ENCODE measurements at places on chromosomes 16 and 17.
A peak's percentile ranks its signal among the peaks of the same experiment; 100 is the strongest.

- DNase-seq, result peak; percentile 78
Measured at GRCh38 chr17:4903051-4903818, at the start of gene CHRNE. Gene CHRNE (minus strand): TSS chr17:4903098. CDS start chr17:4903063, 35 bp downstream.

DNA sequence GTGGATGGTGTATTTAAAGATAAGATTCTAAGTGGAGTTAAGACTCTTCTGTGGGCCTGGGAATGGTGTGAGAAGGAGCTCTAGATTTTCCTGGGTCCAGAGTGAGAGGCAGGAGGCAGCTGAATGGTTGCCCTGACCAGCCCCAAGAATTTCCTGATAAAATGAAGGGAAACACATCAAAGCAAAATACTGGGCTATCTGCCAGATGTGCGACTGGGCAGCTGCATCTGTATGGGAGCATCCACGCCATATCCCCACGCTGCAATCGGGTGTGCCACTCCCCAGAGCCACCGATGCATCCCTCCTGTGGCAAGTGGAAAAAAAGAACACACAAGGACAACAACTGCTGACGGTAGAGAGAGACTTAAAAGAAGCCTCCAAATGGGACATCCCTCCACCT, 84.3 kb upstream of the COX10 start:
- no peak for DNase-seq

DNA sequence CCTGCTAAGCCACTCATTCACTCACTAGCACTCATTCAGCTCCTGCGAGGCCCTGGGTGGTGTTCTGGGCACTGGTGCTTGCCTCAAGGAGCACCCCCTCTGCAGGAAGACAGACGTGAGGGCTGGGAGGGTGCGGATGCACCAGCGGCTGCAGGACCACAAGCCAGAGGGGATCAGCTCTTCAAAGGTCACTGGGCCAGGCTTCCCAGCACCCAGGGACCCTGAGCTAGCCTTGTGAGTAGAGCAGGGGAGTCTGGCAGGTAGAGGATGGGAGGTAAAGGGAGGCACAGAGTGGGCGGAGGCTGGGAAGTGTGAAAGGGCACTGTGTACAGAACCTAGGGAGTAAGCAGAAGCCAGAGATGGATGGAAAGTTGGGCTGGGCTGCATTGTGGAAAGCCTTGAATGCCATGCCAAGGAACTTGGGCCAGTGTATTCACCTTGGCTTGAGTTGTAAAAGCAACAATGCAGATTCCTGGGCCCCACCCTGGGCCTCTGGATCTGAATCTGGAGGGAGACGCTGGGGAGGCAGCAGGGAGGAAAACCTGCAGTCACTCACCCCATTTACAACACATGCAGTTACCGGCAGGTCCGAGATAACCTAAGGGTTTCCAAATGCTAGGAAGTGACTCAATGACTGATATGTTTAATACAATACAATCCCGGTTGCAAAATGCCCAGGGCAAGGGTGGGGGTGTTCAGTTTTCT, 1.7 kb downstream of the IL4R start:
- peak; percentile 91 for DNase-seq

GRCh38 chr16:87380881-87381280, 2.7 kb downstream of the FBXO31 start:
- DNase-seq, result no peak

GRCh38 chr17:41894791-41895331, 23.9 kb downstream of the ACLY start:
- DNase-seq, result no peak

GRCh38 chr16:86038926-86039310, 140.0 kb downstream of the IRF8 start:
- peak; percentile 8 for DNase-seq

DNA sequence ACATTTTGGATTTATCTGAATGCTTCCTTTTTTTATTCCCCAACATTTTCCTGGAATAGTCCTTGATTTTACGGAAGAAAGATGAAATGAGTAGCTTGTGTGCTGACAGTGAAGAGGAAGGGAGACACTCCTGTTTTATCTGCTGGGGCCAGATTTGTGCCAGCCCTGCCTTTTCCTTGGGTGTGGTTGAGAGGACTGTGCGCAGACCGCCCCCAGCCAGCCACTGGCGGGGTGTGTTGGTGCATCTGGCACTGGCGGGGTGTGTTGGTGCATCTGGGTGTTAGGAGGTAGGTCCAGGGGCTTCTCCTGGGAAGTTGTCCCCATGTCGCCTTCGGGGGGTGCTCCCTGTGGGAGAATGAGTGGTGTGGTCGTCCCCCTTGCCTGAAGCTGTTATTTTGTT, 39.5 kb downstream of the RAP1GAP2 start:
- no peak for DNase-seq

DNA sequence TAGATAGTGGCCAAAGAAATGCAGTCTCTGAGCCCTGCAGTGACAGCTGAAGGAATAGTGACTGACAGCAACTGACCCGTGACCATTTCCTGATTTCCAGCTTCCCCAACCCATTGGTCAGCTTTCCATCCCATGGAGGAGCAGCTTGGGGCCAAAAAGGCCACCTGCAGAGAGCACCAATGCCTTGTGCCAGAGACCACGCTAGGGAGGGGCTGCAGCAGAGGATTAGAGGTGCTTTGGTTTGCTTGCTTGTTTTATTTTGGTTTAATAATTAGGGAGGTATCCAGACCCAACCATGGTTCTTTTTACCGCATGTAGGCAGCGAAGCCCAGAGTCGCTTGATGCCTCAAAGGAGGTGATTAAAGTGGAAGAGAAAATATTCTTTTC, 61.3 kb upstream of the SIAH1 start:
- no peak for DNase-seq

DNA sequence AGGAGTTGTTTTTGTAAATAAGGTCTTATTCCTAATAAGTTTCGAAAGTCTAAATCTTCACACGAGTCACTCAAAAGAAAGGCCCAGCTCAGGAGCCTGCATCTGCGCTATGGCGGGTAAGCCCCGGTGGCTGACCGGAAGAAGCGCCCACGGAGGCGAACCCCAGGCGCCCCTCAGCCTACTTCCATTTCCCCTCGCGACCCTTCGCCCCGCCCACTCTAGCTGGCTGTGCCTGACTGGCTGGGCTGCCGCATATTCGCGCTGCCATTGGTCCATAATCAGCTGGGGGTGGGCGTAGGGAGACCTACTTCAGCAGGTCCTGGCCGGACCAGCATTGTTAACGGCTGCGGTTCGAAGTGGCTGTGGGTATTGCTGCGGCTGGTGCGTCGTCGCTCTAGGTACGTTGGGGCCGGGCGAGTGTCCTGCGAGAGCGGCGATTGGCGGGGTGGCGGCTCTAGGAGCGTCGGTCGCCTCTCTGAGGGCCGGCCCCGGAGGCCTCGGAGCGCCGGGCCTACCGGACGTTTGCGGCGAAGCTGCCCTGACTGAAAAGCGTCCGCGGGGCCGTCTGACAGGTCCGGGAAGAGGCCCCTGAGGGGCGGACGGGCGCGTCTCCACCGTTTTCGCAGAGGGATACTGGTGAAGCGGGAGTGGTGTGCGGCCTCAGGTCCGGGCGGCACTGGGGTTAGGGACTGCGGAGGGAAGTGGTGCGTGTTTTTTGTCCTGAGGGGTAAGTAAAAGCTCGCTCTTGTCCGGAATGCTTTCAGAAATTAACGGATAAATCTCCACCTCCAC, at the start of gene ATF7IP2:
Gene ATF7IP2, plus strand, starts transcription at position 337 of the 792 bp plus-strand sequence. CDS start 44,560 bp downstream, outside the sequence.
- peak; percentile 95 for DNase-seq

DNA sequence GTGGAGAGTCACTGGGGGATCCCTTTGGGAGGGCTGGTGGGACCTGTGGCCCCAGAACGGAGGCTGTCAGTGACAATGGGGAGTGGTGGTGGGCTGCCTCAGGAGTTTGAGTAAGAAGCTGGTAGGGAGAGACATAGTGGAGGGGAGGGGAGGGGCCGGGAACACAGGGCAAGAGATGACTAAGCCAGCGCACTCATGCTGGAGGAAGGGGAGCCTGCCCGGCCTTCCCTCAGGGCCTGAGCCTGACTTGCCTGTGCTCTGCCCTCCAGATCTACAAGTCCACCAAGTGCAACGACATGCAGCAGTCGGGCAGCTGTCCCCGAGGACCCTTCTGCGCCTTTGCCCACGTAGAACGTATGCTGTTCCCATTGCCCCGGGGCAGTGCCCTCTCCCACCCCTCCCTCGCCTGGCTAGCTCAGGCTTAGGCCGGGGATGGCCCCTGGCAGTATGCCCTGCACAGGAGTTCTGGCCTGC, 29.3 kb downstream of the UNC13D start:
- DNase-seq, result peak; percentile 16

GRCh38 chr17:7538050-7538449, 10.8 kb upstream of the TNFSF12 start:
- no peak for DNase-seq

DNA sequence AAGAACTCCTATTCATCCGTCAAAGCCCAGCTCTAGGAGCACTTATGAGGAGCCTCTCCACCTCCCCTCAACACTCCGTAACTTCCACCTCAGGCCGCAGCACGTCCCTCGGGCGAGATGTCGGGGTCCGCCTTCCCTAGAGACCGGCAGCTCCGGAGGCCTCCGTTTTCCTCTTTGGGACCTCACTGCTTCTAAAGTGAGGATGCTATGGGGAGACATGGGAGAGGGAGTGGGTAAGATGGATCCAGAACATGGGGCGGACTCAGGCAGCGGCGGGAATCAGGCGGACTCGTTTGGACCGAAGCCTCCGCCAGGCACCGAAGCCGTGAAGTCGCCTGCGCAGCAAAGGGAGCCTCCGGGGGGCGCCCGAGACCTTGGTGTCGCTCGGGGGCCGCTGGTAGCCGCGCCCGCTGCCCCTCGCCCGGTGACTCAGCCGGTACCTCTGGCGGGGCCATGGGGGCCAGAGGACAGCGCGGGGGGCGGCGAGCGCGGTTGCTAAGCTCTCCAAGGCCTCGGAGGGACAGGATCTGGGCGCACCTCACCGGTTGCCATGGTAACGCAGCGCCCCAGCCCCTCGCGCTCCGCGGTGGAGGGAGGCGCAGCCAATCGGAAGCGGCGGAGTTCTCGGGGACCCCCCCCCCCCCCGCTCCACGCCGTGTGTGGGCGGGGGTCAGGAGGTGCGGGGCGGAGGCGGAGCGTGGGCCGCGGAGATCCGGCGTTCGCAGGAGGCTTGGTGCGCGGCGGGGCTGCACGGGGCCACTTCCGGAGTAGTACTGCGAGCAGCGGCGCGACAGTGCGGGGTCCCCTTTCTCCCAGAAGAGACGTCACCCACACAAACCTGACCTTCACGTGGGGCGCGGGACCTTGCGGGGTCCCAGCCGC, 1.3 kb upstream of the HIC1 start:
- peak; percentile 84 for DNase-seq

DNA sequence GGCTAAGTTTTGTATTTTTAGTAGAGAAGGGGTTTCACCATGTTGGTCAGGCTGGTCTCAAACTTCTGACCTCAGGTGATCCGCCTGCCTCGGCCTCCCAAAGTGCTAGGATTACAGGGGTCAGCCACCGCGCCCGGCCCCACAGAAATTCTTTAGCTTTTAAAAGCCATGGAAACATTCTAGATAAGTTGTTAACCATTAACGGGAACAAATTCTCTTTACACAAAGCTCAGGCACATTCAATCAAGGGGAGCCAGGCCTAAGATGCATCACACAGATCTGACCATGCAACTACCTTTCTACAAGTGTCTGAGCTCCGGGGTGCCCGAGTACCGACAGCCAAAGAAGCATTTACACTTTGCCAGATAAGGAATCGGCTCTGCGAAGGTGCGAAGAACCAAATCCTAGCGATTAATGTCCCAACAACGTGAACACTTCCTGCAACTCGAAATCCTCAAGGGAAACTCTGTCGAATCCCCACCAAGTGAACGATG, 1.0 kb downstream of the EMC8 start:
- DNase-seq, result peak; percentile 15

DNA sequence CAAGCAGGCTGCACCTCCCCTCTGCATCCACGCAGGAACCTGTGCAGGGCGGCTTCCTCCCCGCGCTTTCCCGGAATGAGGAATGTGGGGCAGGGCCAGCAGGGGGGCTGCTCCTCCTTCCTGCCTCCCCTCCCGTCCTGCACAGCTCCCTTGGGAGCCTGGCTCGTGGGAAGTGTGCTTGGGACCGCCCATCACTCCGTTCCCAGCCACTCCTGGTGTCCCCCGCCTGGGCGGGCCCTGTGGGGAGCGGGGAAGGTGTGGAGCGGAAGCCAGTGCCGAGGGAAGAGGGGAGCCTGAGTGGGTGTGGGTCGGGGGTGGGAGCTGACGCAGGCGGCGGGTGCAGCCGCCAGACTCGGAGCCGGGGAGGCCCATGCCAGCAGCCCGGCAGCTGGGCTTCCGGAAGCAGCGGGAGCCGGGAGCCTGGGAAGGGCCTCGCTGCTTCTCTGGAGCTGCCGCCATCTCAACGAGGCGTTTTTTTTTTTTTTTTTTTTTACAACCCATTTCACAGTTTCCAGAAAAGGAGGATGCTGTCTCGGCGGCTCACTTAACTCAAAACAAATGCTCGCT, 24.1 kb downstream of the BAHCC1 start:
- peak; percentile 95 for DNase-seq

GRCh38 chr17:8835631-8836364, 31.7 kb downstream of the PIK3R6 start:
- DNase-seq, result no peak

- DNase-seq, result no peak
Measured at GRCh38 chr17:71633391-71633849, 487.4 kb upstream of the SOX9 start.

GRCh38 chr16:51994597-51994996, 552.3 kb downstream of the TOX3 start:
- DNase-seq, result no peak

GRCh38 chr17:79993390-79994227, 42.1 kb downstream of the TBC1D16 start:
- peak; percentile 87 for DNase-seq

- no peak for DNase-seq
Measured at GRCh38 chr17:58455491-58455890, 32.7 kb downstream of the HSF5 start.

- DNase-seq, result peak; percentile 50
Measured at GRCh38 chr16:58459344-58460218, 40.4 kb upstream of the NDRG4 start.

- DNase-seq, result no peak
Measured at GRCh38 chr17:12571606-12572005, 94.1 kb upstream of the MYOCD start.

- DNase-seq, result no peak
Measured at GRCh38 chr17:36055921-36056520, 8.1 kb upstream of the CCL18 start.

- no peak for DNase-seq
Measured at GRCh38 chr16:30491229-30491628, 18.7 kb downstream of the ITGAL start.

- DNase-seq, result no peak
Measured at GRCh38 chr17:47895347-47895855, 635 bp upstream of the SP2 start.

- no peak for DNase-seq
Measured at GRCh38 chr17:33403194-33403593, 110.1 kb upstream of the ASIC2 start.

GRCh38 chr17:71052971-71053370, 883.6 kb downstream of the KCNJ2 start:
- no peak for DNase-seq

DNA sequence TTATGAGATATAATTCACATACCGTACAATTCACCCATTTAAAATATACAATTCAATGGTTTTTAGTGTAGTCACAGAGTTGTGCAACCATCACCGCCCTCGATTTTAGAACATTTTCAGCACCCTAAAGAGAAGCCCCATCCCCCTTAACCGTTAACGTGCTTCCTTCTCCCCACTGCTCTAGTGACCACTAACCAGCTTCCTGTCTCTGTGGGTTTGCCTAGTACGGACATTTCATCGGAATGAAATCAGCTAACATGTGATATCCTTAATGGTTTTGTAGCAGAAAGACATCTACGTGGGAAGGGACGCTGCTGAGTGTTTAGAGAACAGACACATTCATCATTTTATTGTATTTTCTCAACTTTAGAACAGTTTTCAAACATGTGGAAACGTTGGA, 80.8 kb upstream of the HSBP1 start:
- no peak for DNase-seq

- DNase-seq, result no peak
Measured at GRCh38 chr16:84652566-84652965, 4.3 kb downstream of the KLHL36 start.

- no peak for DNase-seq
Measured at GRCh38 chr16:80691111-80691741, 113.2 kb downstream of the CDYL2 start.
